ENCODE measurements at places on chromosomes 4 and X.

- DNase-seq: no peak
These were observed 1389.5 kb downstream of the FAM133A start for GRCh38 chrX:95063554-95063953.

DNA sequence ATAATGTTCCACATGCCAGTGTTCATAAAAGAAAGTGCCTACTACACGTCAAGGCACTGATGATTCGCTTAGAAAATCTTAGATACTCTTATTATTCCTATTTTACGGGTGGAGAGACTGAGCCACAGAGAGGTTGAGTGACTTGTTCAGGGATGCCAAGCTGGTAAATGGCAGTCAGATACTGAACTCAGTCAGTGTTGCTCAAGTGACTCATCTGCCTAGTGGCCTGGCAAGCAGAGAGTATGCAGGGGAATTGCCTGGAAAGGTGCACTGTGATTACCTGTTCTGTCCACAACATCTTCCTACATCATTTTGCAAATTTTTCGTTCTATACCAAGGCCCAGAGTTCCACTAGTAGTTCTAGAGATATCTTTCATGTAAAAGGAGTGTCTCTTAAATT is 68.4 kb downstream of the RAPGEF2 start:
- peak; percentile 72 for DNase-seq

DNA sequence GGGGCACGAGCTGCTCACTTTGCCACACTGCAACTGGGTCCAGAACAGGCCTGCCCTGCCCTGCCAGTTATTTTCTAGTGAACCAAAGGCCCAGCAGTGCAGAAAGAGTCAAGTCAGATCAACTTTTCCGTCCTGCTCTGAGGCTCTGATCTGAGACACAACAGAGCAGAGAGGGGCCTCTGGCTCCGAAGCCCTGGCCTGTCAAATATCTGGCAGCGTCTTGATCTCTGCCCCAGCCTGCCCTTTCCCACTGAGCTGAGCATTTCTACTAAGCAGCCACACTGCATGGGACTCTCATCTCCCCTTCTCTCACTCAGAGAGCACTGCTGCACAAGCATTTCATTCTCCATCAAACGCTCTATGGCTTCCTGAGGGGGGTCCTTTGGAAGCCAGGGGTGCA is 11.8 kb downstream of the IGFBP7 start:
- DNase-seq: no peak

- DNase-seq: no peak
These were observed 135.1 kb upstream of the MSX1 start for GRCh38 chr4:4724321-4724720.

DNA sequence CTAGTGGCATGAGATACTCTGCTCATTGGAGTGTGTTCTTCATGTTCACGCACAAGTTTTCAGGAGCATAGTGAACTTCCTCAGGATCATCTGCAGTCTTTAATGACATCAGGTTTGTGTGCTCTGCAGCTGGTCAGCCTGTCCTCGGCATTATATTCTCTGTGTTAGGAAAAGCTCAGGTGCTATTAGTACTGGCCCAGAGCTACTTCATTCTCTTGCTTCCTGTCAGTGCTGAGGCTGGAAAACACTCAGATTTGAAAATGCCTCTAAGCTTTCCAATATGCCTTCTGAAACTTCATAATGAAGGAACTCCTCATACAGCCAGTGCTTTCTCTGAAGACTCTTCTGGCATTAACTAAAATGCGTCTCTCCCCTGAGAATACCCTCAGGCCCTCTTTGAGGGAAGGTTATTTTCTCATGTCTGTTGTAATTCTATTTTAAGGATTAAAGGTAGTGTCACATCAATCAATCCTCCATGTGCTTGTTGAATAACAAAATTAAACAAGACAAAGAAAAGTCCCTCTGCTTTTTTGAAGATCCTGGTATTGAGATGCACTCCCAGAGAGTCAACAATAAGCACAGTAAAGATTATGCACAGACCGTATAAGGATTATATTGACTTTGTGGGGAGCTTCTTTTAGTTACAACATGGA is 666.4 kb downstream of the ADGRL3 start:
- no peak for DNase-seq

DNA sequence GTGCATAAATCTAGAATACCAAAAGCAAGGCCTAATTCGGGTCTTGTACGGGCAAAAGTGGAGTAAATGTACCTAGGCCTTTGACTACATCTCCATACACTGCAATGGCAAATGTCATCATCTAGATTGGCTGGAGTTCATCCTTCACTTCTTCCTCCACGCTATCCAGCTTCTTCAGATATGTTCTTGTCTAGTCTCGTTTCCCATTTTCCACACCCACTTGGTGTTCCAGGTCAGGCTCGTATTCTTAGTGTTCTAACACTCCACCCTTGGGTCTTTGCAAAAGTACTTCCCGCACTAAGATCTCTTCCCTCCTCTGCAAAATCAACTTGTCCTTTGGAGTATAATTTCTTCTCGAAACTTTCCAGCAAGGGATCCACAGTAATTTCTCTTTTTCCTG is 1.4 kb downstream of the COQ2 start:
- no peak for DNase-seq

DNA sequence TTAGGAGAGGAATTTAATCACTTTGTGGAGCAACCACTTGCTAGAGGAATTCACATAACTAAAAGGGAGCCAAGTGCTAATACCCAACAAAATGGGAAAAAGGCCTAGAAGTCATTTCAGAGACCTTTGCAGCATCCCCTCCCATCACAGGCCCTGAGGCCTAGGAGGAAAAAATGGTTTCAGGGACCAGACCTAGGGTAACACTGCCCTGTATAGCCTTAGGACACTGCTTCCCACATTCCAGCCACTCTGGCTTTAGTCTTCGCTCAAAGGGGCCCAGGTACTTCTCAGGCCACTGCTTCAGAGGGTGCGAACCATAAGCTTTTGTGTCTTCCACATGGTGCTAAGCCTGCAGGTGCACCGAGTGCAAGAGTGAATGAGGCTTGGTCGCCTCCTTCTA is 19.1 kb downstream of the SPANXN2 start:
- DNase-seq: no peak

DNA sequence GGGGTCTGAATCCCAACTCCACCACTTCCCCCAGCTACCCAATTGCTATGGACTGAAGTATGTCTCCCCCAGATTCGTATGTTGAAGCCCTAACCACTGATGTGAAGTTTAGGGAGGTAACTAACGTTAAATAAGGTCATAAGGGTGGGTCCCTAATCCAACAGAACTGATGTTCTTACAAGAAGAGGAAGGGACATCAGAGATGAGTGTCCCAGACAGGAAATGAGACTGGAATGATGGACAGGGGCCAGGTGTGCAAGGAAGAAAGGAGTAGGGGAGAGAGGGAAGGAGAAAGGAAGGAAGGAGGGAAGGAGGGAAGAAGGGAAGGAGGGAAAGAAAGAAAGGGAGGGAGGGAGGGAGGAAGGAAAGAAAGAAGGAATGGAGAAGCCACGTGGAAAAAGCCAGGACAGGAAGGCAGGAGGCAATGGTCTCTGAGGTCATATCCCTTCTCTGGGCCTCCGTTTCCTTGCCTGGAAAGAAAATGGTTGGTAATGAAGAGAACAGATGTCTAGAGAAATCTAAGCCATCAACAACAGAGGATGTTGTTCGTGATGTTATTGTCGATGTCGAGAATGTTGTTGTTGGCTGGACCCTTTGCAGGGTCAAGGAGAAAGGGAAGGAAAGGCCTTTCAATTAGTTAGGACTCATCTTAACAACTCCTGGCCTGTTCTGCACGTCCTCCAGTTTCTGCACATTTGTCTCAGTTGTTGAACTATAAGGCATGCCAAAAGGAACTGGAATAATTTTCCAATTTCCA is 59.0 kb upstream of the FGFBP2 start:
- no peak for DNase-seq

DNA sequence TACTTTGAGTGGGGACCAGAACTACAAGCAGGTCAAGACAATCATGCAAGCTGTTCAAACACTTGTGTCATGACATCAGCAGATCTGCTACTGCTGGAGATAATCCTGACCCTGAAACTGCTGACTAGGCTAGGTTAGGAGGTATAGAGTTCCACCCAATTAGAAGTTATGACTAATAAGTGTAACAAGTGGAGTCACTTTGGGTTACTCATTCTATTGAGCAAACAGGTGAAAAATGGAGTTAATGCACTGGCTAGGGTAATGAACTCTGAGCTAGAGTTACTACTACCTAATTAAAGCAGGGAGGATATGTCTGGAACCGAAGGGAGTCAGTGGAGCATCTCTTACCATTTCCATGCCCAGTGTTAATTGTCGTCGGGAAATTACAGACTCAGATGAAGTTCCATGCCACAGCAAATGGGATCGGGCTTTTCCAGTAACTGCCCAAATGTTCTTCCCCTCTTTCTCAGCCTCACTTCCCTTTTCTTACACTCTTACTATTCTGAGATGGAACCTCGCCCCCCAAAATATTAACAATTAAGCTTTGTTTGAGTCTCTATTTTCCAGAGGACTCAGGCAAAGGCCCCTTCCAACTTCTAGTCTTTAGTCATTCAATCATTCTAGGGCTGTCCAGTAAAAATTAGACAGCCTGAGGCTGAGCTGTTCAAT is 19.8 kb upstream of the MANBA start:
- DNase-seq: peak; percentile 98

DNA sequence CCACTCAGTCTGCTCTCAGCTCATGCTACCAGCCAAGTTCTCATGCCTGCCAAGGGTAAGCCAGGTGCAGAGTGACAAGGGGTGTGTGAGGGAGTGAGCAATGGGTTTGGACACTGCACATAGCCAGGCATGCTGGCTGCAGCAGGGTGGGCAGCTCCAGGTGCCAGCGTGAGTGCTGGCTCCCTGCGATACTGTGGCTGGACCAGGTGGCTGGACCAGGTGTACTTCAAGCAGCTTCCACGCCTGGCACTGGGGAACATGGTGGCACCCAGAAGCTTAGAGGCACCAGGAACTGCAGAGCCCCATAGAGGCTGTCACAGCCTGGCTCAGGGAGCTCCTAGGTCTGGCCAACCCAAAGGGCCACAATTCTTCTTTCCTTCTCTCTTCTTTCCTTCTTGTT is 234.9 kb upstream of the GIMD1 start:
- DNase-seq: no peak

GRCh38 chr4:1080961-1081688 is 32.2 kb downstream of the RNF212 start:
- DNase-seq: peak; percentile 88

DNA sequence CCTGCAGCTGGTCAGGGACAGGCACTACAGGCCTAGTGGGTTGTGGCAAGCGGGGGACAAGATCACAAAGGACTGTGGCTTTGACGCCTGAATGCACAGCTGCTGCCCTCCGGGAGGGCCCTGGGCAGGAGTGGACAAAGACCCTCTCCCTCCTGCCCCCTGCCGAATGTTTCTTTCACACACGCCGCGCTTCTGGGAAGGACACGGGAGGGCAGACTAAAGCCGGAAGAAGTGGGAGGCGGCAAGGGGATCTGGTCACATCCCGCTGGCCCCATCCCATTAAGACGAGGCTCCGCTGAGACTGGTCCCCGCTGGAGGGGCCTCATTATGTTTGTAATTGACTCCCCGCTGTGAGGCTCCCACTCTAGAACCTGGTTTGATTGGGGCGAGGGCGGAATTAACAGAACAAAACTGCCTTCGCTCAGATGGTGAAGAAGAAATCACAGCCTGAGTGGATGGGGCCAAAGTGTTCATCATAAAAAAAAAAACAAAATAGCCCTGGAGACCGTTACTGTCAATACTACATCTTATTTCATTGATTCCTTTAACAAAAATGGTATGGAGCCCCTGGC is 37.8 kb upstream of the PSAPL1 start:
- no peak for DNase-seq

GRCh38 chr4:139253713-139254112 is 26.3 kb downstream of the MGARP start:
- DNase-seq: no peak

GRCh38 chrX:49257846-49258748 is 6.4 kb downstream of the FOXP3 start:
- DNase-seq: no peak

DNA sequence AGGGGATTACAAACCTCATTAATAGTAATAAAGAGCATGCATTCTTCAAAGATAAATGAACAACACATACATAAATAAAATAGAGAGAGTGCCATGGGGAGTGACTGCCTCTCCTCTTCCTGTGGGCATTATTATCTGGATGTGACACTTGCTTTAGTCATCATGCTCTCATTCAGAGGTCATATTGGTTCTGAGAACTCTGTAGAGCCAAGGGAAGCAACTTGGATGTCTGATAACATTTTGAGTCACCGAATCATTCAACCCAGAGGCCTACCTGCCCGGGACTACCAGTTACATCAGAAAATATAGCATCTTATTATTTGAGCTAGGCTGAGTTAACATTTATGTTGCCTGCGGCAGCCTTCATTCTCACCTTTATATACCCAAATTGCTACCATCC is 489.5 kb downstream of the STIM2 start:
- DNase-seq: peak; percentile 81

DNA sequence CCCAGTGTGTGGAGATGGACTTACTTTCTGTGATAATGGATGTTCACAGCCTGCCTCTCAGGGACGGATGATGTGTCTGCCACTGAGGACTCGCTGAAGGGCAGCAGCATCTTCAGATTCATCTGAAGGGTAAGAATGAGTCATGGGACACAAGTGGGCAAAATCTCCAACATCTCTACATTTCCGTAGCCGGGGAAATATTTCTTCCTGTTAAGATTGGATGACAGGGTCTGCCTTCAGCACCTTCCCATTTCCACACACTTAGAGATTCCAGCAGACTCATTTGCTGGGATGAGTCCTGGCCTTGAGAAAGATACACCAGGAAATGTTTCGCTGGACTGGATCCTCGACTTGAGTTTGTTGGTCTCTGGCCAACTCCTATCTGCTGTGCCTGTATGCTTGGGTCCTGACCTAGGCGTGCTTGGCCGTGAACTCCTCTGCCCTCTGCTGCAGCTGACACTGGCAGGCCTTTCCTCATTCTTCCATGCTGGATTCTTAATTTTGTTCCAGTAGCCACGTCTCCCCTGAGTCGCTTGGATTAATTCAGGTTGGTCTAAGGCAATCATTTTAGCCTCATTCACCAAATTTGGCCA is 46.5 kb upstream of the SOD3 start:
- DNase-seq: no peak

GRCh38 chr4:106852426-106852825 is 183.7 kb downstream of the DKK2 start:
- DNase-seq: no peak
